NCI-H2171 (cell line): ENCODE measurements at places on chromosomes 3 and 15.

DNA sequence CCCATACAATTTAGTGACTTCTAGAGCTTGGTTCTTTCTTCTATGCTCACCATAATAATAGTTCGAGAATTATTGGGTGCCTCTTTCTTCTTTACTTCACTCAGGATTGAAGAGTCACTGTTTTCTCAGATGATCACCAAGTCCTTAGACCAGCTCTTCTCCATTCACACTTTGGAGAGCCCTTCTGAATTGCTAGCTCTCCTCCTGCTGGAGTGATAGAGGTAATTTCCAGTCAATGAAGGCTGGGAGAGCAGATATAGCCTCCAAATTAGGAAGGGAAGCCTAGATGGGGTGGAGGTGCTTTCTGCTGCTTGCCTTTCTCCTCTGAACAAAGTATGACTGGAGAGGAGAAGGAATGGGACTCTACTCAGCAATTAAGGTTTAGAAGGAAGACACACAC, 10.7 kb upstream of the BBX start:
- DNase-seq: no peak

DNA sequence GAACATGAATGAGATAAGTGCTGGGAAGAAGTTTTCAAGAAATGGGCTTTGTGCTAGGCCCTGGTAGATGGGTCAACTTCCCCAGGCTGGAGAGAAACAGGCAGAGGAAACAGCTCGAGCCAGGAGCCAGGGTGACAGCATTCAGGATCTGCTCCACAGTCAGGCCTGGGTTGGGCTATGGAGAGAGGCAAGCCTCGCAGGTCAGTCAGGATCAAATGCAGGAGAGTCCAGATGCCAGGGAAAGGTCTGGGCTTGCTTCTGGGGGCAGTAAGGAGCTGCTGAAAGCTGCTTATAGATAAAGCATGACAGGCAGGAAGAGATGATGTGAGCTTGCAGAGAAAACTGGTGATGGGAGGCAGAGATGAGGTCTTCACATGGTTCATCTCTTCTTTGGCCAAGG, 11.0 kb upstream of the USP3 start:
- DNase-seq: no peak

DNA sequence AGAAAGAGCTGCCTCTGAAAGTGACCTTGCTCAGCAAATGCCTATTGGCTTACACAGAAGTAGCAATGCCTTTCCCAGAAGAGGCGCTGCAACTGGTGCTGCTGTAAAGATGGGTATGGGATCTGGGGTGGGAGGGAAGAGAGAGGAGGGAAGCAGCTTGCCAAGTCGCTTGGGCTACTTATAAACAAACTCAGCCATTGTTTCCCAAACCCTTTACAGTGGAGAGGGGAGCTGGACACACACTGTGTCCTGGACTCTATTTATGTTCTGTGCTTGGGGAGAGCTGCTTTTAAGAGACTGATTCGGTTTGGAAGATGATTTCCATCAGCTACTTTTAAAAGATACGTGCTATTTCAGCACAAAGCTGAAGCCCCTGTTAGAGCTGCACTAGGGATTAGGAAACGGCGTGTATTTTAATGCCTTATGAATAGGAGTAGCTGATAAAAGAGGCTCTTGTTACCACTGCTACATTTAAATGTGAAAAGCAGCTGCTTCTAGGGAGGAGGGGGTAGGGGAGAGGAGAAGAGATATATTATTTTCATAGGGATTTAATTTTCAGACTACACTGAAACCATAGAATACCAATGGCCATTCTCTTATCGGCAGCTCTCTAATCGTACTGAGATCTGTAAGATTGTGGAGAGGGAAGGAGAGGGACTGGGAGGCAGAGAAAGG, 440.6 kb downstream of the MCTP2 start:
- no peak for DNase-seq

DNA sequence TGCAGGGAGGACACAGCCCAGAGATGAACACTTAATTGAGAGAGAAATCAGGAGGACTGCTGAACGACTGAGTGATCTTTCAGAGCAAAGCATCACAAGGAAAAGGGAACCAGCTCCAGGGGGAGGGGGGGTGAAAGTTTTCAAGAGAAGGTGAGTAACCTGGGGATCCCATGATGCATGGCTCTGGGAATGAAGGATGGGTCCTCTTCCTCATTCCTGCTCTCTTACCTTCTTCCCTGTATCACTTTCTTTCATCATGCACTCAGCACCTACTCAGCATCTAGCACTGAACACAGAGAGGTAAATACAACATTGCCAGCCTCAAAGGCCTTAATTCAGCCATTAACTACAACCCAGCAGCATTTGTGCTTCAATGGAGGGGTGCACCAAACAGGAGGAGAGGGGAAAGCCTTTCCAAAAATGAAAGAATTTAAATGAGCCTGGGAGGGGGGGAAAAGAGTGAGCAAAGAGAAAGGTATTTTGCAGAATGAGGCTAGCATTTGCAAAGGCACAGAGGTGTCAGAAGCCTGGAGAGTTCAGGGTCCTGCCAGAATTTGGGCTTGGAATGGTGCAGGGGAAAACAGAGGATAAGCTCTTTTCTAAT, 427.4 kb downstream of the FOXP1 start:
- DNase-seq: no peak

- DNase-seq: no peak
Observed at GRCh38 chr3:160941885-160942494, 163.2 kb downstream of the B3GALNT1 start.

DNA sequence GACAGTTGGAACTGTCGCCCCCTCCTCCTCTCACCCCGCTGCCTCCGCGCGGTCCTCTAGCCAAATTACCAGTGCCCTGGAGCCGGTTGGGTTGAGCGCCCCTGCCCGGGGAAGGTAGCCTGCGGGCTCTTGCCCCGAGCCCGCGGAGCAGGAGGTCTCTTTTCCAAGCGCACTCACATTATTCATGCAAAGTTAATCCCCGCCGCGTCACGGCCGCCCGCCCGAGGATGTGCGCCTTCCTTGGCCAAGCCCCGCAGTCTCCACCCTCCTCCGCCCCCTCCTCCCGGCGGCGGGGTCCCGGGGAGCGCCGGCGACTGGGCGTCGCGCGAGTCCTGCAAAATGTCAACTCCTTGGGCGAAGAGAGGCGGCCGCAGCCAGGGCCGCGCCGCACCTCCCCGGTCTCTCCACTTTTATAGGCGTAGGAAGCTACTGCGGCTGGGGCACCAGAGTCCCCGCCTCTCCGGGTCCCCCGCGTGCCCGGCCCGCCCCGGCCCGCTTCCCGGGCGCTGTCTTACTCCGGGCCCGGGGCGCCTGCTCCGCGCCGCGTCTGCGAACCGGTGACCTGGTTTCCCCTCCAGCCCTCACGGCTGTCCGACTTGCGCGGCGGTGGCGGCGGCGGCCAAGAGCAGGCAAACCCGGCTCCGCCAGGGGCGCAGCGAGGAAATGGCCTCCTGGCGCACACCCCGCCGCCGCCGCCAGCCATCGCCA, at the start of gene THRB:
THRB (minus strand) TSS at position 233 of the 708 bp plus-strand sequence.
- DNase-seq: no peak

DNA sequence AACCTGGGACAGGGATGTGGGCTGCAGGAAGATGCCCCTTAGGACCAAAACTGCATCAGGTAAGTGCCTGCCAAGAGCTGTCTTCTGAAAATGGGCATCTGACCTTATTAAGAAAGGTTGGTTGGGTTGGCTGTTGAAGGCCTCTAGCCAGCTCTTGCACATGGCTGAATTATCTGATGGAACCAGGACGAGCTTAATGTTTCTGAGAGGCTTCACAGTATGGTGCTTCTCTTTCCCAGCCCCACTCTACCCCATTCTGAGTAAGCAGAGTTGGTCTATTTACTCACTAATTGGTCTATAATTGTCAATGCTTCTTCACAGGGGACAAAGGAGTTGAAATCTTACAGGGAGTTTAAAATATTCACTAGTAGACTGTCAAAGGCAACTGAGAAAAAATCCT, 48.4 kb downstream of the DTWD1 start:
- no peak for DNase-seq

DNA sequence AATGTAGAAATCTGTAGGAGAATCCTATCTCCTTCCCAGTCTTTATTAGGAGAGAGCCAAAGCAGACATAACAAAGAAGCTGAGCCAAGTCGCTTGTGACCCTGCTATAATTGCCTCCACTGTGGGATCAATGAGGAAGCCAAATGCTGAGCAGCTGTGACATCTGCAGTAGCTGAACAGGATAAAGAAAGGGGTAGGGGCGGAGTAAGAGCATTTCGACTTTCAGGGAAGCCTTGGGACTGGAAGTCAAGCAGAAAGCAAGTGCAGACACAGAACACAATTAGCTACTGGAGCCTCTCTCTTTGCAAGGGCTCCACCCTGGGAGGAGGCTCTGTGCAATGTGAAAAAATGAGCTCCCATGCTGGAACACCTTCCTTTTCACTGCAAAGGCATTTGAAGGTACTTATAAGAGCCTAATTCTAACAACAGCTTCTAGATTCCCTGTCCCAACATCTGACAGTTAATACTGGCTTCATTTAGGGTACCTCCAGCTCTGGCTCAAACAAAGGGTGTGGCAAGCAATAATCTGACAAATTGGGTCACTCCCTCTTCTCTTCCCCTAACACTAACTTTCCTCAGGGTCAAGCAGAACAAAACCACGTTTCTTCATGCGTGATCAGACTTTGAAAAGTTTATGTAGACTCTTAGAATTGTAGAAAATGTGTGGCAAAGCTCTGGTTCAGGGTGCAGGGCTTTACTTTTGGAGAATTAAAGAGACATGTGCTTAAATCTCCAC, 166.4 kb downstream of the CADPS start:
- DNase-seq: peak; percentile 63

DNA sequence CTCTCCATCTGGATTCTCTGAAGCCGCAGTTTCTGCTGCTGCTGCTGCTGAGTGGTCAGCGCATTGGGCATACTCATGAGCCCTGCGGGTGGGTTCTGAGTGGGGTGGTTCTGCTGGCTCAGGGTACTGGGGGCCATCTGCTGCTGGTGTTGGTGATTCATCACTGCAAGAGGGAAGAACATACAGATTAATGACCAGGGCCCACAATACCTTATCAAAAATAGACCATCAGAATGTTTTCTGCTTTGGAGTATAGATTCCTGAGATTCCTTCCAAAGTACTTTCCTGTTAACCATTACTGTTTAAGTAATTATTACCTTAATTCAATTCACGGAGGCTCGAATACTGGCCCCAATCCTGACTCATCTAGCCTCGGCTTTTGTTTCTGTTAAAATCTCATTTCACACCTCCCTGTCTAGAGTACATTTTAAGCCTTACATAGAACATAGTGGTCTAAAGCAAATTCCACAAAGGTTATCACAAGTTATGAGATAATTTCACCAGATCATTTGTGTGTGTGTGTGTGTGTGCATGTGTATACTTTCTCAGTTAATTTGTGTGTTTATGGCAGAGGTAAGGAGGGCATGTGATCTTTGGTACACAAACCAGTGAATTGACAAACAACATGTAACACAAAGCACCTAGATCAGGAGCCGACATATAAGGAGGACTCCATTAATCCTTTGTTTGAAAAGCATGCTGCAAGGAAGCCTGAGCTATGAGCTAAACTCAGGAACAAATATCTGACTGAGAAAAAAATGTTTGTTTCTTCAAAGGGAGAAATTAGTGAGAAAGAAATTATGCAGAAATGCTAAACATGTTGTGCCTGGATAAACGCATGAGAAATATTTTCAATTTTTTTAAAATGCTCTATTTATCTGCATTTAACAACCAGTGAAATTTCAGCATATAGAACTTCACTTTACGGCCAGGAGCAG, 68.1 kb downstream of the TM4SF4 start:
- DNase-seq: no peak

GRCh38 chr3:69204315-69204957, 82.0 kb upstream of the LMOD3 start:
- no peak for DNase-seq

GRCh38 chr15:90181776-90182175, 19.4 kb upstream of the SEMA4B start:
- DNase-seq: no peak

GRCh38 chr15:62150445-62150844, 14.6 kb downstream of the C2CD4B start:
- no peak for DNase-seq

DNA sequence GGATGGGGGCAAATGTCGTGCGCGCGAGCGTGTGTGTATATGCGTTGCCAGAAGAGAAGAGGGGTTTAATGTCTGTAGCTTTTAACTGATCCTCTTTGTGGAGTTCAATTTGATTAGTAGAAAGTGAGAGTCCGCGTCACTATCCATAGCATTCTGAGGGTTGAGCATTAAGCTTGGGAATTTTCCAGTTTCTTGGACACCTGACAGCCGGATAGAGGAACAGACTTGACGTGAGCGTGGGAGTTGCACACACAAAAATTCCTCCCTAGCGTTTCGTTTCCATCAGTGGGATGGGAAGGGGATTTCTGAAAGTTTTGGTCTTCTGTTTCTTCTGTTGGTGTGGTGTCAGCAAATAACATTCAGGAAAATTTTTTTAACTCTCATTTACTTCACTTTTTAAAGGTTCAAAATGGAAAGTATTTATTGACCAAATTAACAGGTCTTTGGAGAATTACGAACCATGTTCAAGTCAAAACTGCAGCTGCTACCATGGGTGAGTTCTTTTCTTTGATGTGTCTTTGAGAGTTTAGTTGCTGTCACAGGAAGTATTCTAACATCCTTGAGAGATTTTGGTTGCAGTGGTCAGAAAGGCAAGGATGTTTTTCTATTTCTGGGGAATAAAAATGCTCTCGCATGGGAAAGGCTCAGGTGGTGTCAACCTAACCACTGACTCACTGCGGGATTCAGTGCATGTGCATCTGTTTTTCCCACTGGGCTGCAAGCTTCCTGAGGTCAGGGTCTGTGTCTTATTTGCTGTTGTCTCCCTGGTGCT, 841 bp downstream of the POGLUT1 start:
- DNase-seq: no peak

- no peak for DNase-seq
Observed at GRCh38 chr3:61778095-61778494, 216.7 kb downstream of the PTPRG start.

- DNase-seq: no peak
Observed at GRCh38 chr3:185046164-185046515, 106.7 kb downstream of the C3orf70 start.

GRCh38 chr3:126101521-126101982, 17.6 kb upstream of the SLC41A3 start:
- DNase-seq: no peak

GRCh38 chr3:140953028-140953960, 11.7 kb downstream of the SLC25A36 start:
- no peak for DNase-seq

DNA sequence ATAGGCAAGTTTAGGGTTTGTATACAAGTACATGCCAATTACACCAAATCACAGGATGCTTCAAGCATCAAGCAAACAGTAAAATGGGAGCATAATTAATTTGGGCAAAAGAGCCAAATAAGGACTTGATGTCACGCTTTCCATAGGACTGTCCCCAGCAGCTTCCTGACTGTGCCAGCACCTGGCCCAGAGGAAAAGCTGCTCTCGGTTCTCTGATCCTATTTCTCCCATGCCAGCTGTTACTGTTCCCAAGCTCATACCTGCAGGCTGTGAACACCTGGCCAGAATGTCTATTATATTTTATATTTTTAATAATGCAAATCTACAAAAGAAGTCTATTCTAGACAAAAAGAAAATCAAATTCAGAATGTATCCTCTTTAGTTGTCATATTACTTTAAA, 12.2 kb downstream of the ZXDC start:
- peak; percentile 74 for DNase-seq

GRCh38 chr3:20648921-20649381, 462.9 kb upstream of the SGO1 start:
- peak; percentile 49 for DNase-seq
